ENCODE measurements at places on chromosomes 7 and 10.

GRCh38 chr10:95363303-95363912 lies 72.6 kb upstream of the PDLIM1 start:
- no peak for DNase-seq

DNA sequence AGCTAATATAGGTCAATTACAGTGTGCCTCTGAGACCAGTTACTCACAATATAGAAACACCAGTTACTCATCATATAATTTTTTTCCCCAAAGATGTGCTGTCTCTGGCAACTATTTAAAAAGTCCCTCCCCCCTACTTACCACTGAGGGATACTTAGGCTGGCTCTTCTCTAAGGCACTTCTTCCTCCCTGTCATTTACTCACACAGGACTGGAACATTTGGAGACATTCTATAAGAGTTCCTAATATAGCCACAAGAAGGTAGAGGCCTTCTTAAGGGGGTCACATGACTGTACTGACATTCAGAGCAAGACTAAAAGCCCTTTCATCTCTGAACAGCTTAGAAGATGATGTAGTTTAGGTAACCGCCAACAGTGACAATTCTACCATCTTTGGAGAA lies 44.4 kb upstream of the SLIT1 start:
- DNase-seq = no peak

- DNase-seq = no peak
Measured at GRCh38 chr7:14888962-14889361, 13.6 kb downstream of the DGKB start.

DNA sequence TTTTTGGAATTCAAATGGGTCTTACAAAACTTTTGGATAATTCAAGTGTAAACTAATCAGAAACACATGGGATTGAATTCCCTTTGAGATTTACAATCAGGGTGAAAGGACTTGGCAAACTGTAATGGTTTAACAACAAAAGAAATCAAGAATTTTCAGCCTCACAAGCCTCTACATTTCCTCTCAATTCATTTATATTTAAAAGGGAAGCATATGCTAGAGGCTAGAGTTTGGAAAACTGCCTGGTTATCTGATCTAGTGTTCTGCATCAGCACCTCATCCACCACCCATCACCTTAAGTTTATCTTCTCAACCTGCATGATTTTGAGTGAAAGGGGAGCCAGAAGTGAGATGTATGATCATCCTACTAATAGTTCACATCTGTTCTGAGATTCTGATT lies 120.7 kb downstream of the TES start:
- DNase-seq = no peak

GRCh38 chr7:100580466-100581283 lies 5.3 kb downstream of the LRCH4 start:
- DNase-seq = no peak

- no peak for DNase-seq
Measured at GRCh38 chr7:128903621-128904361, 6.7 kb downstream of the KCP start.

GRCh38 chr10:128324058-128324827 lies 198.0 kb upstream of the MKI67 start:
- DNase-seq = no peak

DNA sequence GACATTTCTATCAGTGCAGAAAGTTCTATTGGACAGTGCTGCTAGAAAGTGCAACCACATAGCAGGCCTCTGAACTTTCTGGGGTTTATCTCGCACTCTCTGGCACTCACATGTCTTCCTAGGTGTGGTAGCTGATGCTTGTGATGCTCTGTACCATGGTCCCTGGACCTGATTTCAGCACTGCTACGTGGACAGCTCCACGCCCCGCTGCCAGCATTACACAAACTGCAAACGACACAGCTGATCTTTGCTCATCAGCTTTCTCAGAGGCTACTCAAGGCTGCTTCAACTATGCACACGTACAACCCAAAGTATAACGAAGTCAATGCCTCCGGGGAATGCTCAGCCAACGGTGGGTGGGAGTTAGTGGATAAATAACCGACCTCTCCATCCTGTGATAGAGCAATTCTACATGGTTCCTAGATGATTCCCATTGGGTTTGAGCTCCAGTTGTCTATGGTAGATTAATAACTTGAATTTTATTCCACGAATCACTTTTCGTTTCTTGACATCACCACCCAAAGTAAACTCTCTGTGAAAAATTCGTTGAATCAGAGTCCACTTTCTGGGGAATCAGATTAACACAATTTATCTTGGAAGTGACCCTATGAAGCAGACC lies 302.5 kb downstream of the ACTR3B start:
- DNase-seq = no peak

- DNase-seq = no peak
Measured at GRCh38 chr10:121352231-121352855, 245.9 kb downstream of the FGFR2 start.

DNA sequence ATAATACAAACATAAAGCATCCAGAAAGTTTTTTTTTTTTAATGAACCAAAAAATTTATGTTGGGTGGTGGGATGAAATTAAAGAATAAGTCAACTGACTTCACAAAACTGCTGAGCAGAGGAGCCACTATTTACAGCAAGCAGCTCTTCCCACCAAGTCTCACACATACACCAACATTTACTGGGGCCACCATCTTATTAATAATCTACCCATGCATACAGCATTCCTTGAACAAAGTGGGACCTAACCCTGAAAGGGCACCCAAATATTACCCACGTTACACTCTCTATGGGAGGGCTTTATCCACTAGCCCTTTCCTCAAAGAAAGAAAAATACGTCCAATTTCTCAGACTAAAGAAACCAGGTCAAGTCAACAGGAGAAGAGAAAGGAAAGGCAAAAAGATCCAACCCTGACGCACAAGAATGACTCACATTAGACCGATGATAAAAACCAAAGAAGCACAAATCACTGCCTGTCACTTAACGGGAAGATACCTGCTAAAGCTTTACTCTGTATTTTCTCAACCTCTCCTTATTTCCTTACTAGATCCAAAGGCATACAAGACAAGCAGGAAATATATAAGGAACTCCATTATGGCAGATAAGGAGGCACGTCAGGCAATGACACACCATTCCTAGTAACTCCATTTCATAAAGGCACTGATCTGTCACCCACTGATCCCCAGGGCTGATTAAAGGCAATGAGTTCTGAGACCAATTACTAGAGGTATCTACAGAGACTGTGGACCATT lies 141.8 kb upstream of the ASAH2 start:
- no peak for DNase-seq

DNA sequence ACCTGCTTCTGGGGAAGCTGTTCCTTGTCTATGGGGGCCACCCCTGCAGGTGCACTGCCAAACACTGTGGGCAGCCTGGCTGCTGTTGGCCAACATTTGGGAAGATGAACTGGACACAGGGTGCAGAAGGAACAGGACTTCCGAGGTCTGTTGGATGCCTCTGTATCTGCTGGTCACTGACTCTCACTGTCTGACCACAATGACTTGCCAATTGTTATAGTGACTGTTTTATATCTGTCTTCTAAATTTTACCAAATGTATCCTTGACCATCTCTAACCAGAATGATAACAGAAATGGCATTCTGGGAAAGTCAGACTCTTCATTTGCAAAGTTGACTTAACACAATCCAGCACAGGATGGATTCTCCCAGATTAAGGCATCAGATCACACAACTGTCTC lies 214.0 kb upstream of the PRSS58 start:
- no peak for DNase-seq

- no peak for DNase-seq
Measured at GRCh38 chr10:44435196-44435595, 50.3 kb upstream of the CXCL12 start.

DNA sequence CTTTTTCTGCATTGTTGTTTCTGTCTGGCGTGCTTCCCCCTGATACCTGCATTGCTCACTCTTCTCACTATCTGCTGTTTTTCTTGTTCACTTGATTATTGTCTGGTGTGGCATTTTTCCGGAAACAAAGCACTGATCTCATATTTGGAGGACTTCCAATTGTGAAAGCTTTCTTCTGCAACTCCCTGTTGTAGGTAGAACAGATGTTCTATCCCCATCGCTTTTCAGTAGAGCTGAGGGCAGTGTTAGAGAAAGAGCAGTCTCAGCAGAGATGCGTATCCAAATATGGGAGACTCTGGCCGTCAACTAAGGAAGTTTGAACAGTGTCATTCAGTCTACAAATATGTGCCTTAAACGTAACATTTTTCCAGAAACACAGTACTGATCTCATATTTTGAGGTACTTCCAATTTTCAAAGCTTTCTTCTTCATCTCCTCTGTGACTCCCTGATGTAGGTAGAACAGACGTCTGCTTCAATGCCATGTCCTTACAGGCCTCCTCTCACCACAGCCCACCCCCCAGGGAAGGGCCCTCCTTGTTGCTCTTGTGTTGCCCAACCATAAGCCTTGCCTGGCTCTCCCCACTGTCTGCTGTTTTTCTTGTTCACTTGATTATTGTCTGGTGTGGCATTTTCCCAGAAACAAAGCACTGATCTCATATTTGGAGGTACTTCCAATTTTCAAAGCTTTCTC lies 27.1 kb upstream of the GJD4 start:
- no peak for DNase-seq

All from stimulated activated CD4-positive, alpha-beta T cell treated with anti-CD3 and anti-CD28 coated beads, Interleukin-4, amount 100 ng/mL, for 1 hour (primary cell).